ENCODE measurements at places on chromosomes 5 and 9.
A peak's percentile ranks its signal among the peaks of the same experiment; 100 is the strongest.

DNA sequence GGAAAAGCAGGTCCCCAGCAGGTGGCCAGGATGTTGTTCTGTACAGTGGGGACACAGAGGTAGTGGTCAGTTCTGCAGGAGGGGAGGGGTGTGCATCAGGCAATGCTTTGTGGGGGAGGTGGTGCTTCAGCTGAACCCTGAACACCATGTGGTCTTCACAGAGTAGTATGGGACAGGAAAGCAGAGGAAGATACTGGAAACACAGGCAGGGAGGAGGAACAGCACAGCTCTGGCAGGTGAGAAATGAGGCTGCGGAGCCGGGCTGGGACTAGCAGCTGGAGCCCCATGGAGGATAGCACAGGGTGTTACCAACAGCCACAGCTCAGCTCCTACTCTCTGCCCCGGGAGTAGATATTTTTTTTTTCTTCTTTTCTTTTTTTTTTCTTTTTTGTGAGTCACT, 161.5 kb downstream of the ENTREP1 start:
- no peak overlapping the region for H3K4me3 ChIP-seq
- no peaks in the 10 kb centered on the region for H3K36me3 ChIP-seq
- no peak overlapping the region for H3K27ac ChIP-seq
- no peak for DNase-seq
- no peaks in the 10 kb centered on the region for H3K27me3 ChIP-seq

DNA sequence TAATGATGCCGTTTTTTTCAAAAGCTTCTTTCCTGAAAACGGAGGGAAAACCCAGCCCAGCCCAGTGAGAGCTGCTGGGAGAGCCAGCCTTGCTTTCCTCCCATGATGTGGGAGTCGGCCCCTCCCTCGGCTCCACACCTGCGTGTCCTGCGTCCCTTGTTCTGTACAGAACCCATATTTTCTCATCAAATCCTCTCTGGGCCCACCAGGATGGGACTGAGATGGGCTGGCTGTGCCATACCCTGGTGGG, 8.9 kb downstream of the FLT4 start:
- H3K27me3 ChIP-seq, result no peaks in the 10 kb centered on the region
- no peaks in the 10 kb centered on the region for H3K4me1 ChIP-seq
- H3K36me3 ChIP-seq, result no peaks in the 10 kb centered on the region
- no peak overlapping the region for H3K4me3 ChIP-seq

DNA sequence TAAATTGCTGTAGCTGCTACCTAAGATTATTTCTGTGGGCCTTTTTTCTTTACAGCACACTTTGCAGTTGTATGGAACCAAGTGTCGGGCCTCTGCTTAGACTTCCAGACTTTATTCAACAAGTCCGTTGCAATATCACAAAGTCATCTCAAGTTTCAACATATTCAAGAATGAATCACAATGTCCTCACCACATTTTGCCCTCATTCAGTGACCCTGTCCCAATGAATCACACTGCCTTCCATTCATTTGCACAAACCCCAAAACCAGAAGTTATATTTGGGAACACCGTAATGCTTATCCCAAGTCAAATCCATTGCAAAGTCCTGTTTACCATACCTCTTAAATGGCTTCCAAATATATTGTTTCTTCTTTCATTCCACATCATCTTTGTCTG, 439.6 kb downstream of the CSNK1G3 start:
- no peaks in the 10 kb centered on the region for H3K36me3 ChIP-seq
- no peak overlapping the region for H3K4me3 ChIP-seq
- no peak for DNase-seq
- H3K27ac ChIP-seq, result no peak overlapping the region
- no peaks in the 10 kb centered on the region for H3K27me3 ChIP-seq

DNA sequence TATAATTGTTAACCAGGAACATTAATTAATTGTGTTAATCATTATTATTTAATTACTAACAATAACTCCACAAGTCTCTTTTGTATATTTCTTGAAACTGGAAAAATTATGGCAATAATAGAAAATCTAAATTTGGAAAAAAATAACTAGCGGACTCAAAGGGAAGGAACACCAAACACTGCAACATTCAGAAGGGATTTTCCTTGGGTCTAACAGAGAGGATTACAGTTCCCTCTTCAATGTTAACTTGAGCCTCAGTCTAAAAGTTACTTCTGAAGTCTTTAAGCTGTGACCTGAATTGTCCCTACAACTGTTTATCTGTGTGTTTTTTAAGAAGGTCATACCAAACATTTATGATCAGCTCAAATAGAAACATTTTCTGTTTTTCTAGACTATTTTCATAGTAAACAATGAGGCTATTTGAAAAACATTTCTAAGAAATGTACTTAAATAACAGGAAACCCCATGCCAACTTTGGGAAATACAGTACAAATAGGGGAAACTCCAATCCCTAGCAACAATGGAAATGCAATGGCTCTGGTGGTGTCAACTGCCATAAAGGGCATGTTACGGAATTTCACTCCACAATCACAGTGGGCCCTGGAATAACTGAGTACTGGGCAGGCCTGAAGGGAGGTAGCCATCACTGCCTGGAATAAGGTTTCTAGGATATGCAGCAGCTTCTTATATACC, 61.2 kb downstream of the MCTP1 start:
- no peak for DNase-seq
- no peak overlapping the region for H3K27ac ChIP-seq
- H3K27me3 ChIP-seq, result no peaks in the 10 kb centered on the region
- H3K4me1 ChIP-seq, result no peaks in the 10 kb centered on the region

- H3K36me3 ChIP-seq, result no peaks in the 10 kb centered on the region
- H3K4me1 ChIP-seq, result no peaks in the 10 kb centered on the region
- no peaks in the 10 kb centered on the region for H3K27me3 ChIP-seq
- H3K4me3 ChIP-seq, result no peak overlapping the region
- no peak for DNase-seq
- H3K27ac ChIP-seq, result no peak overlapping the region
These were observed 379.4 kb upstream of the RORB start for GRCh38 chr9:74117731-74118130.

DNA sequence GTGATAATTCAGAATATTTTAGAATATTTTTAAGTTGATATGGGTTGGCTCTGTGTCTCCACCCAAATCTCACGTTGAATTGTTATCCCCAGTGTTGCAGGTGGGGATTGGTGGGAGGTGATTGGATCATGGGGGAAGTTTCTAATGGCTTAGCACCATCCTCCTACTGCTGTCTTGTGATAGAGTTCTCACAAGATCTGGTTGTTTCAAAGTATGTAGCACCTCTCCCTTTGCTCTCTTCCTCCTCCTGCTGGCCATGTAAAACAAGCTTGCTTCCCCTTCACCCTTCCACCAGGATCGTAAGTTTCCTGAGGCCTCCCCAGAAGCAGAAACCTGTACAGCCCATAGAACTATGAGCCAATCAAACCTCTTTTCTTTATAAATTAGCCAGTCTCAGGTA, 214.6 kb upstream of the C9orf72 start:
- no peak overlapping the region for H3K4me3 ChIP-seq
- no peak overlapping the region for H3K27ac ChIP-seq
- no peaks in the 10 kb centered on the region for H3K4me1 ChIP-seq

DNA sequence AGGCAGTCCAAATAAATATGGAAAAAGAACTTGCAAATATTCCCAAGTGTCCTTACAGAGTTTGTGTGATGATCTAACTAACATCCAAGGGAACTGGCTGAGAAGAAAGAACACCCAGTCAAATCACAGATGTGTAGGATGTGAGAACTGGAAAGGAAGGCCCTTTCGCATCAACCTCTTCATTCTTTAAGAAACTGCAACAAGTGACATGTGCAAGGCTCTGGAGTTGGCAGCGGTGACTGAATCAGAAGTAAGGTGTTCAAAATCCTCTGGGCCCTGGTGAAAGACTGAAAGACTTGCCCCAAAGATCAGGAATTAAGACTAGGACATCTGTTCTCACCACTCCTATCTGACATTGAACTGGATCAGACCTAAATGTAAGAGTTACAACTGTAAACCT, 88.7 kb downstream of the RAPGEF1 start:
- no peak for DNase-seq
- H3K27me3 ChIP-seq, result no peaks in the 10 kb centered on the region
- H3K4me3 ChIP-seq, result no peak overlapping the region
- peak overlapping the region; percentile 70 for H3K27ac ChIP-seq
- H3K4me1 ChIP-seq, result peaks cover 14% of the 10 kb centered on the region
- peaks cover 7% of the 10 kb centered on the region for H3K36me3 ChIP-seq

GRCh38 chr5:167827766-167828165, 463.7 kb upstream of the WWC1 start:
- H3K4me3 ChIP-seq, result no peak overlapping the region
- no peaks in the 10 kb centered on the region for H3K4me1 ChIP-seq
- DNase-seq, result no peak
- no peaks in the 10 kb centered on the region for H3K36me3 ChIP-seq
- no peak overlapping the region for H3K27ac ChIP-seq
- H3K27me3 ChIP-seq, result no peaks in the 10 kb centered on the region

All from lung (tissue), 17 donors.